ENCODE measurements at places on chromosomes 6 and 20. TPM values are rescaled to one million over a fixed set of nuclear protein-coding genes. Genes with fewer than 3 reads are reported as not detected.

Gene ADGB
- not detected for total RNA-seq

Gene CHD6
- 76.1 TPM for total RNA-seq

Gene IL17F
- not detected for total RNA-seq

Gene BPIFB6
- not detected for total RNA-seq

Gene VGLL2
- not detected for total RNA-seq

Gene CTCFL
- total RNA-seq, result 0.34 TPM

Gene SIRPD
- total RNA-seq, result not detected

Gene FAM83D
- 76.7 TPM for total RNA-seq

Gene EDN1
- 2.9 TPM for total RNA-seq

Gene PPP1R3G
- 0.36 TPM for total RNA-seq

Gene MROH8
- 2.2 TPM for total RNA-seq

Gene ENTPD6
- 60.1 TPM for total RNA-seq

Gene CFAP61
- not detected for total RNA-seq

DNA sequence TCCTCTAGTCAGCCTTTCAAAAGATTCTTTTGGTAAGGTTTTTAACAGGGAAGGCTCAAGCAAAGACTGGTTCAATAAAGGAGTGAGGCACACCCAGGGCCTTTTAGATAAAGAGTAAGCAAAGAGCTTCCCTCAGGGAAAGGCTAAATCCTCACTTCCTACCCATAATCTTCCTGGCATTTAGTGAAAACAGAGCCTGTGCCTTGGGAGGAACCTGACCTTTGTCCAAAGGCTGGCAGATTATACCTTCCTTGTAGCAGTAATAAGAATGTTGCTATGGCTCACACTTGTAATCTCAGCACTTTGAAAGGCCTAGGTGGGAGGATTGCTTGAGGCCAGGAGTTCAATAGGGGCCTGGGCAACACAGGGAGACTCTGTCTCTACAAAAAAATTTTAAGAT is 280.1 kb upstream of the PLCB4 start:
- DNase-seq, result peak; percentile 36
- H3K4me3 ChIP-seq, result no peak overlapping the region
- no peaks in the 10 kb centered on the region for H3K36me3 ChIP-seq
- H3K27ac ChIP-seq, result peak overlapping the region; percentile 78
- H3K27me3 ChIP-seq, result no peaks in the 10 kb centered on the region

GRCh38 chr20:24960302-24960801 is 11.3 kb downstream of the CST7 start:
- H3K36me3 ChIP-seq, result no peaks in the 10 kb centered on the region
- no peaks in the 10 kb centered on the region for H3K4me1 ChIP-seq
- H3K27me3 ChIP-seq, result no peaks in the 10 kb centered on the region
- no peak for DNase-seq
- H3K4me3 ChIP-seq, result no peak overlapping the region

DNA sequence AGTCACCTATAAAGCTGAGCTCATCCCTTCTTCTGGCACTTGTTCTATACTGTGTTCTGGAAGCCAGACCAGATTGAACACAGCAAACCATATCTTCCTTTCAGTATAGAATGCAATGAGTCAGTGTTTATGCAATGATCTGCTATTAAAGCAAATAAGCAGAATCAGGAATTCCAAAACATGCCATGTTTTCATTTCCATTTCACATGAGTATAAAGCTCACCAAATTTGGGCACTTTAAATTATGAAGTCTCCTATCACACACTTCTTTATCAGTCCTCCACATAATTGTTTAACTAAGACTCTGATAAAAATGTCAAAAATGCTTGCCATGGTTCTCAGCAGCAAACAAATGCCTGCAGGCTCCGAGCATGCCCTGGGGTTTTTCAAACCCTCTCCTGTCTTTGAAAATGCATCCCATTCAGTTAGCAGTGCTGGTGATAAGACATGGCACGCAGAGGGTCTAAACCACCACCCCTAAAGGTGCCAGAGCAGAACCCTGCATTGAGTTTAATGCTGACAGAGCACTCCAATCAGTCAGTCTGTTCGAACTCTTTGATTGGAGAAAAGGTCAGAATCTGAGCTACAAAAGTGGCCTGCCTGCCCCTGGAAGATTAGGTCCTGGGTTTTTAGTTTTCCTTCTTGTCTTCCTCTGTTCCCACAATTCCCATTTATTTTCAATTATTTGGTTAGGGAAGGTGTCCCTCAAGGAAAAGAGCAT is 234.1 kb downstream of the GMPR start:
- no peaks in the 10 kb centered on the region for H3K4me1 ChIP-seq
- H3K4me3 ChIP-seq, result no peak overlapping the region
- H3K27me3 ChIP-seq, result no peaks in the 10 kb centered on the region
- H3K36me3 ChIP-seq, result no peaks in the 10 kb centered on the region
- H3K27ac ChIP-seq, result no peak overlapping the region
- no peak for DNase-seq

GRCh38 chr6:136464874-136465273 is 85.3 kb downstream of the MAP7 start:
- DNase-seq, result no peak
- H3K4me3 ChIP-seq, result no peak overlapping the region
- H3K27me3 ChIP-seq, result no peaks in the 10 kb centered on the region
- H3K27ac ChIP-seq, result no peak overlapping the region

DNA sequence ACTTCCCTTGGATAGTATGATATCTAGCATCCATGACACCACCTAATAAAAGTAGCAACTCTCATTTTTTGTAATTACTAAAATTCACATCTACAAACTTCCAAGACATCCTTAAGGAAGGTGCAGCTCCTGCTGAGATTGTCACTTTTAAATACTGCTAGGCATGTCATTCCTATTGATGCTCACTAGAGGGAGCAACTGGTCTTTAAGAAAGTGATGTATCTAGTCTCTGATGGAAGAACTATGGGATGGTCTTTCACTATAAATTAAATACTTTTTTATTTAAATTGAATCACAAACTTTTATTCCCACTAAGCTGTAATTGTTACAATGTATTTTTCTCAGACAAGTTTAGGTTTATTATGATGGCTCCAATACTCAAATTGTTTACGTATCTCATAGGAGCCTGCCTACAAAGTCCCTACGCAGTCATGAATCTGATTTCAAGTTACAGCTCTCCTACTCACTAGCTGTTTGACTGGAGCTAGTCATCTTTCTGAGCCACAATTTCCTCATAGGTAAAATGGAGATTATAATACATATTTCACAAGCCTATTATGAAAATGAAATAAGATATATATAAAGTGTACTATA is 8.1 kb upstream of the TSPYL1 start:
- H3K4me3 ChIP-seq, result no peak overlapping the region
- DNase-seq, result peak; percentile 56
- H3K36me3 ChIP-seq, result no peaks in the 10 kb centered on the region
- no peak overlapping the region for H3K27ac ChIP-seq
- no peaks in the 10 kb centered on the region for H3K27me3 ChIP-seq

GRCh38 chr6:44260451-44261297 is 3.3 kb upstream of the SLC35B2 start:
- H3K4me3 ChIP-seq, result no peak overlapping the region
- DNase-seq, result no peak
- H3K36me3 ChIP-seq, result no peaks in the 10 kb centered on the region
- no peaks in the 10 kb centered on the region for H3K27me3 ChIP-seq

DNA sequence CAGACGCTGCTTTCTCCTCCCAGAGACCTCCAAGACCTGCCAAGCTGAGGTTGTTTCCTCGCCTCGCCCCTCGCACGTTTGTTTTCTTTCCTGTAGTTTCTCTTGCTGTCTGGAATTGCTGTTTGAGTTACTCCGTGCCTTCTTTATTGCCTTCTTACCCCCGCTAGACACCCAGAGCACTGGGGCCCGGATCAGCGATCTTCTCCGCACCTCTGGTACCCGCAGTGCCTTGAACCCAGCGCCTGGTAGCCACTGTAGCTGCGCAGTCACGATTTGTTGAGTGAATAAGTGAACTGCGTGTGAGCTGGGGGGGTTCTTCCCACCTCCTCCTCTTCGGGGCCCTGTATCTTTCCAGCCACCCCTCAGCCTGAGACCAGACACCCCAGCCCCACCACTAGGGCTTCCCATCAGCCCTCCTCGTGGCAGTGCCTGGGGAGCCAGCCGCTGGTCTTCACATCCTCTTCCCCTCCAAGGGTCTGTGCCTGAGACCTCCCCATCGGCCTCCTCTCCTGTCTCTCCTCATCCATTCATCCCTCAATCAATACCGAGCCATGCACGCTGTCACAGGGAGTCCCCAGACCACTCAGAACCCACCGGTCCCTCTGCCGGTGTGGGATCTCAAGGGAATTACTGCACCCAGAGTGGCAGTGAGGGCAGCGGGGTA is 849 bp upstream of the BMP7 start:
- peak; percentile 22 for DNase-seq
- H3K27me3 ChIP-seq, result peaks cover 53% of the 10 kb centered on the region
- no peak overlapping the region for H3K27ac ChIP-seq
- no peaks in the 10 kb centered on the region for H3K36me3 ChIP-seq
- H3K4me1 ChIP-seq, result peaks cover 54% of the 10 kb centered on the region

GRCh38 chr6:16224409-16224808 is 14.0 kb upstream of the GMPR start:
- no peaks in the 10 kb centered on the region for H3K36me3 ChIP-seq
- H3K27ac ChIP-seq, result no peak overlapping the region
- DNase-seq, result no peak
- no peak overlapping the region for H3K4me3 ChIP-seq
- peaks cover 10% of the 10 kb centered on the region for H3K4me1 ChIP-seq
- peaks cover 13% of the 10 kb centered on the region for H3K27me3 ChIP-seq

GRCh38 chr6:68826501-68826900 is 191.4 kb downstream of the ADGRB3 start:
- H3K27ac ChIP-seq, result no peak overlapping the region
- H3K4me3 ChIP-seq, result no peak overlapping the region
- peak; percentile 14 for DNase-seq
- H3K36me3 ChIP-seq, result no peaks in the 10 kb centered on the region
- H3K27me3 ChIP-seq, result no peaks in the 10 kb centered on the region

- no peak for DNase-seq
- no peak overlapping the region for H3K27ac ChIP-seq
- H3K36me3 ChIP-seq, result no peaks in the 10 kb centered on the region
- H3K4me3 ChIP-seq, result no peak overlapping the region
- H3K4me1 ChIP-seq, result no peaks in the 10 kb centered on the region
Measured at GRCh38 chr6:32483968-32484613, 44.4 kb downstream of the HLA-DRA start.

GRCh38 chr6:142380626-142381025 is 78.8 kb downstream of the ADGRG6 start:
- H3K4me1 ChIP-seq, result peaks cover 5% of the 10 kb centered on the region
- no peaks in the 10 kb centered on the region for H3K27me3 ChIP-seq
- no peak for DNase-seq
- no peak overlapping the region for H3K27ac ChIP-seq
- no peak overlapping the region for H3K4me3 ChIP-seq

DNA sequence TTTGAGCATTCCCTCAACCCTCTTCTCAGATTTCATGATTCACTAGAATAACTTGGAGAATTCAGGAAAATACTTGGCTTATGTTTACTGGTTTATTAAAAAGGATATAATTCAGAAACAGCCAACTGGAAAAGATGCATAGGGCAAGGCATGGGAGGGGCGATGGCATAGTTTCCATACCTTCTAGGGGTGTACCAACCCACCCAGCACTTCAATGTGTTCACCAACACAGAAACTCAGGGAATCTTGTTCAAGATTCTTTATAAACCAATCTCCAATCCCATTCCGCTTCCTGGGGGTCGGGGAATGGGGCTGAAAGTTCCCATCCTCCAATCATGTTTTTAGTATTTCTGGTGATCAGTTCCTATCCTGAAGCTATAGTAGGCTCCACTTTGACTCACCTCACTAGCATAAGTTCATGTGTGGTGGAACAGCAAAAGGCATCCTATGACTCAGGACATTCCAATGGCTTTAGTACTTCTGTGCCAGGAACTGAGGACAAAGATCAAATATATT is 164.4 kb downstream of the SIM1 start:
- H3K27me3 ChIP-seq, result no peaks in the 10 kb centered on the region
- H3K4me3 ChIP-seq, result no peak overlapping the region
- no peak for DNase-seq
- H3K4me1 ChIP-seq, result no peaks in the 10 kb centered on the region
- no peak overlapping the region for H3K27ac ChIP-seq

DNA sequence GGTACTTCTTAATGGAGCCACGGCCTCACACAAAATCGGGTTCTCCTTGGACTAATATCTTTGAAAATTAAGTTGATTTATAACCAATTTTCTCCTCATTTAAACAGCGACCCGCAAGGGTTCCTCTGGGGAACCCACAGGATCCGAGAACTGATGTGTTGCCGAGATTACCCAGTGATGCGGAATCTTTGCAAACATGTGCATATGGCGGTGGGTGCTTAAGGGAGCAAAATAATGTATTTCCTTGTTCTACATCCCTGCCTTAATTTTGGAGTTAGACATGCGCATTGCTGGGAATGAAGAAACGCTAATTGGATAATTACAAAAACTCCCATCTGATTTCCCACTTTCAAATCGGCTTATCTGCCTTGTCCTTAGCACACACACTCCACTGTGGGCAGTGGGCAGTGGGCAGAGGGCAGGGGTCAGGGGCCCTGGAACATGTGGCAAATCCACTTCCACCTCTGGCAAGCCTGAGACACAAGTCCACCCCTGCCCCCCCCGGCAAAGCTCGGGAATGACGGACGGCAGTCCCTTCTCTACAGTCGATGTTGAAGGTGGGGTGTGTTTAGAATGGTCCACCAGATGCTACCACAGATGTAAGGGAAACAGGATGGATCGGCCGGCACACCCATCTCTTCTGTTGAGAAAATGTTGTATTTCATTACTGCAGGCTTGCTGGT is 137.4 kb upstream of the CDH4 start:
- no peak overlapping the region for H3K27ac ChIP-seq
- H3K27me3 ChIP-seq, result peaks cover 6% of the 10 kb centered on the region
- no peak for DNase-seq
- no peaks in the 10 kb centered on the region for H3K4me1 ChIP-seq
- H3K36me3 ChIP-seq, result no peaks in the 10 kb centered on the region
- H3K4me3 ChIP-seq, result no peak overlapping the region

DNA sequence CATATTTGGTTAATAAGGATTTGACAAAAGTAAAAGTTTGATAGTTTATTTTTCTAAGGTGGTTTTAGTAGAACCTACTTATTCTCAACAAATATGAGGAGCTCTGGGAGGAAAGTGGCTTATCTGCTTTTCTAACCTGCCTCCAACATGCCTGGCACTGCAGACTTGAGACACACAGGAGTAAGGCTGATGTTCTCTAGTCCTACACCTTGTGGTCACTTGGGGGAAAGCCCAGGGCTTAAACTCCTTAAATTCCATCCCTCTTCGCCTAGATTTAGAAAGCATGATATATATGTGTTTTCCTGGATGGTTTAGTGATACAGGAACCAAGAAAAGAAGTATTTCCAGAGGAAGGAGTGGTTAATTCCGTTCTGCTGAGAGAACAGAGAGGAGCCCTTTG is 39.9 kb upstream of the SAMD5 start:
- H3K4me1 ChIP-seq, result no peaks in the 10 kb centered on the region
- no peaks in the 10 kb centered on the region for H3K27me3 ChIP-seq
- DNase-seq, result peak; percentile 17
- H3K4me3 ChIP-seq, result no peak overlapping the region

DNA sequence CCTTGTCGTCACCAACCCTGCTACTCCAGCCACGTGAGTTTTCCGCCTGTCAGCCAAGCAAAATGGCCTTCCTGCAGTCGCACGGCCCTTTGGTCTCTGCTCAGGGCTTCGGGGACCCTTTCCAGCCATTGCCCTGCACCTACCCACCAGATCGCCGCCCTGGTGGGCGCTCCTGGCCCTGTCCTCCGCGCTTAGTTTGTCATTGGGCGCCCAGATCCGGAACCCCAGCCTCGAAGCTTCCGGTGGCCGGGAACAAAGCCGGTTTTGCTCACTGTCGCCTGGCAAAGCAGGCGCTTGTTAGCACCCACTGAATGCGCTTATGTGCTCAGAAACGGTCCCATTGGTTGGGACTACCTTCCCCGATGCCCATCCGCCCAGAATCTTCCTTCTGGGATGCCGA is 536 bp downstream of the ZFP57 start:
- no peak overlapping the region for H3K4me3 ChIP-seq
- H3K4me1 ChIP-seq, result peaks cover 6% of the 10 kb centered on the region
- no peaks in the 10 kb centered on the region for H3K27me3 ChIP-seq
- no peaks in the 10 kb centered on the region for H3K36me3 ChIP-seq
